ENCODE measurements at places on chromosomes 2 and 18.

DNA sequence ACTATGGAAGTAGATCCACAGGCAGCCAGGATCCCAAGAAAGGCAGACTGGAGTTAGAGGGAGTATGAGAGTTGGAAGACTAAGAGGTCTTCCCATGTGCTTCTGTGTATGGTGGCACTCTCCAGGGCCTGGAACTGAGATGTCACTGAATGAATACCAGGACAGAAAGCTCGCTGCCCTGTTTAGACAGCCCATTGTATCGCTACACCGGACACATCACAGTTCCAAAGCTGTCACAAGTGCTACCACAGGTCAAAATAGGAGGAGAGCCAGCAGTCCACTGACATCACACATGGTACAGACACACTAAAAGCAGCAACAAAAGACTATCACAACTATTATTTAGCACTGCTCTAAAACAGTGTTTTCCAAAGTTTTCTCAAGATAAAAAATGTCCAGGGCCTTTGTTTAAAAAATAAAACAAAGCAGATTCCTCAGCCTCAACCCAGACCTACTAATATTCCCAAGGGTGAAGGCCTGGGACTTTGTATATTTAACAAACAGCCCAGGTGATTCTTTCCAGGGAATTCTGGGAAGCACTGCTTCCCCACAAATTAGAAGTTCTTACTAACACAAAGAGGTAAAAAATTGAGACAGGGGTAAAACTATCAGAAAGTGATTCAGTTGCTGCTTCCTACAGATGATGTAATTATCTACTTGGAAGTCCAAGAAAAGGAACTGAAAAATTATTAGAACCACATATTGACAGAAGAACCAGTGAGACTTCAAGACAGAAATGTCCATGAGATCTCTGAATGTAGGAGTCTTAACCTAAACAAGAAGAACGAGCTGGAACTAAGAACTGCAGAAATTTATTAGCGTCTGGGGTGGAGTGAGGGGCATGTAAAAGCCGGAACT is 116.0 kb downstream of the DTNB start:
- DNase-seq, result no peak

GRCh38 chr18:44898498-44898897 is 217.8 kb downstream of the SETBP1 start:
- no peak for DNase-seq

DNA sequence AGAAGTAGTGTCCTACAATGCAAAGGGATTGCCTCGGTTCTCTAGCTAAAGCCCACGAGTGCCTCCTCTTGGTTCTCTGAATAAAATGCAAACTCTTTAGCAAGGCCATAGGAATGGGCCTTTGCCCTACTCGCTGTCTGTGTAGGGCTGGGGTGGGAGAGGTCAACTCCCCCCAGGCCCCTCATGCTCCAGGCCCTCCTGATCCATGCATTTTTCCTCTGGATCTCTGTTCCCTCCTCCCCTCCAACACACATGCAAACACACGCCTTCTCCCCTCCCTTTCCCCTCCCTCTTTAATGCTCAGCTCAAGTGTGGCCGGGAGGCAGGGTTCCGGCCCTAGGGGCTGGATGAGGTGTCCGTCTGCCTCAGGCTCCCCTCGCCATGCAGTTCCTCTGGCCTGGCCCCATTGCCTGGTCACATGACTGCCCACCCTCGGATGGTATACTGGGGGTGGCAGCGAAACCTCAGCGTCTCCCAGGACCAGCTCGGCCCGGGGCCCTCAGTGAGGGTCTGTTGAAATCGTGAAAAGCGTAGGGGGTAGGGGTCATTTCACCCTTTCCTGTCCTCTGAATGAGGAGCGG is 14.9 kb upstream of the KLF11 start:
- DNase-seq, result no peak

DNA sequence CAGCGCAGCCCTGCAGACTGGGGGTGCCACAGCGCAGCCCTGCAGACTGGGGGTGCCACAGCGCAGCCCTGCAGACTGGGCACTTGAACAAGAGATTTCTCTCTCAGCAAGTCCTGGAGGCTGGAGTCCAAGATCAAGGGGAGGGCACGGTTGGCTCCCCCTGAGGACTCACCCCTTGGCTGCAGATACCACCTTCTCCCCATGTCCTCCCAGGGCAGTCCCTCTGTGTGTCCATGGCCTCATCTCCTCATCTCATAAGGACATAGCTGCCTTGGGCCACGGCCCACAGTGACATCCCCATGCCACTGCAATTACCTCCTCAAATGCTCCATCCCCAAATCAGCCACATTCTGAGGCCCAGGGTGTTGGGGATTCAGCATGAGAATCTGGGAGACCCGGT is 98.2 kb downstream of the TPO start:
- no peak for DNase-seq

GRCh38 chr2:10983711-10984110 is 72.0 kb downstream of the KCNF1 start:
- no peak for DNase-seq

DNA sequence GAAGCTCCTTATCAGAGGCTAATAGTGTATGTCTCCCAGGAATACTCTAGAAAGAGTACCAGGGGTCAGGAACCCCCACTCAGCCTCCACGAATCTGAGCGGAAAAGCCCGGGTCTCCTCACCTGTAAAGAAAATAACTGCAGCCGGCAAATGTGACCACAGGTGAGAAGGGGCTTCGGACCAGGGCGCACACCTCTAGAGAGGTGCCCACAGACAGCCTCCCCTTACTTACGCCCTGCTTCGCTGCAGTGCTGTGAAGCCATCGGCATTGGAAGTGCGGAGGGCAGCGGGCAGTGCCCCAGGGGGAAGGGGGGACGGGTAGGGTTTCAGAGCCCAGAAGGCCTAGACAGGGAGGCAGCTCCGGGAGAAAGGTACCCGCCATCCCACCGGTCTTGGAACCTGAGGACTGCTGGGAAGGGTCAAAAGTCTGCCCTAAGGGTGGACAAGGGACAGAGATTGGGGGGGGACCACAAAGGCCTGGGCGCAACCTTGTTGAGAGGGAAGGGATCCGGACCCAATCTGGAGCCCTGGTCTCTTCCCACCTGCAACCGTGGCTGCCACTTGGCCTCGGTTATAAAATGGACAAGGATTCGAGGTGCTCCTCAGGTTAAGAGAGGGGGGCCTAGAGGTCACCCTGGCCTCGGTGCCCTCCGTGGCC is 642 bp upstream of the STEAP3 start:
- DNase-seq, result no peak

DNA sequence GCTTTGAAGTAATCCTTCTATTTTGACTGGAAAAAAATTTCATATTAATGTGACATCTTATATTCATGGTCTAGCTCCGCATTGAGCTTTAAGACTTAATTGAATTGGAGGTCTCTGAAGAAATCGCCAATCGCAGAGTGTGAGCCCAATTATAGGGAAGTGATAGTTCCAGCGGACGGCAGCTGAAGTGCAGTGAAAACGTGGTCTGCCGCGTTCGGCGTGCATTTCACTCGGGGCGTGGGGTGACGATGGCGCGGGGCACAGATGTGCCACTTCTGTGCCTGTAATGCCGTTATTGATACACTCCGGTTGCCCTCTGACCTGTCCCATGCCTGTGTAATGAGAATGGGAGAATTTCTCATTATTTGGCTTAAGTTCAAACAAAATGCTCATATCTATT is 106.7 kb downstream of the TSHZ1 start:
- DNase-seq, result no peak

DNA sequence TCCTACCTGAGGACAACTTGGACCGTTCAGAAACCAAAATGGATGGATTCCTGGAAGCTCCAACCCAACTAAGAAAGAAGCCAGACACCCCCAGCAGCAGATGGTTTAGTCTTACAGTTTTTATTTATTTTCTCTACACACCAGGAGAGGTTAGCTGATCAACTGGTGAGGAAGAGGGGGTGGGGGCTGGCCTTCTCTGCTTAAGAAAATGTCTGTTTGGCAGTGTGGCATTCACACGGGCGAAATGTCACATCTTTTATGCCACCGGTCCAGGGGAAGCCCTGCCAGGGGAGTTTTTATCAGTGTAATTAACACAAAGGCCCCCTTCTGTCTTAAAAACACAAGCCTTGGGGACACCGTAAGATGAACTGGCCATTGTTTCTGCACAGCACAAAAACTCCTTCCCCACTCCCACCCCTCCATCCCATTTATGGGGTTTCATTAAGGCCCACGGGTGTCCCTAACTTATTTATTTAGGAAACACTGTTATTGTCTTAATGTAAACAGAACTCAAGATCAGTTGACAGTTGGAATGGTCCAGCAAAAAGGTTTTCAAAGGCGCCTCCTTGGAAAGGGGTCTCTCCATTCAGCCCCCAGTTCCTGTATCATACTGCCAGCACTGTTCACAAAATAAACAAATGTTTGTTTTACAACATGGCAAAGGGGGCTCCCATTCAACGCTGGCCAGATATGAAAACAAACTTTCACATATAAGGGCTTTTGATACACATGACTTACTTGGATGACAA is 217.0 kb downstream of the C1D start:
- DNase-seq, result no peak

GRCh38 chr2:33529771-33530481 is 53.5 kb downstream of the RASGRP3 start:
- DNase-seq, result no peak

DNA sequence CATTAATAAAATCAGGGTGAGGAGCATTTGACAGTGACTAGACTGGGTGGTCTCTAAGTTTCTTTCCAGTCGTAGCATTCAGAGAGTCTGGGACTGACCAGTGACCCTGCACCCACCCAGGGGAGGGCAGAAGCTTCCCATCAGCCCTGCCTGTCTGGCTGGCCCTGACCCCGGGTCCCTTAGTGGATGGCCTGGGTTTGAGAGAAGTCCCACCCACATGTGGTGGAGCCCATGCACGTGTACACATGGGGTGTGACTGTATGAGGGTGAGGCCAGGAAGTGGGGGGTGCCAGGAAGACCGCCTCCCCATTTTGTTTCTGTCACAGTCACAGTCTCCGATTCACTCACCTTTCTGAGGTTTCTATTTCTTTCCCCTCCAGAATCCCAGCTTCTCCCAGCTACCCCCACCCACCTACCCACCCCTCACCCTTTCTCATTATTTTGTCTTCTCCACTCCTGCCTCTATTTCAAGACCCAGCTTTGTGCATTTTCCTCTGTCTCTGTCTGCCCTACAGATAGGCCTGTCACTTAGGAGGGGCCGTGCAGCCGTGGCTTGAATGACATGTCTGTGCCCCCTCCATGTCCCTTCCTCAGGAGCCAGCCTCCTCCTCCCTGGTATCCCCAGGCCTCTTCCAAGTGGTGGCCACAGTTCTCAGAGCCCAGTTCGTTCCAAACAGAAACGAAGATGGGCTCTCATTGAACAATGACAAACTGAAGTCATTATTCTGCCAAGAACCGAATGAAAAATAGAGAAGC is 13.6 kb downstream of the CIB4 start:
- DNase-seq, result no peak

DNA sequence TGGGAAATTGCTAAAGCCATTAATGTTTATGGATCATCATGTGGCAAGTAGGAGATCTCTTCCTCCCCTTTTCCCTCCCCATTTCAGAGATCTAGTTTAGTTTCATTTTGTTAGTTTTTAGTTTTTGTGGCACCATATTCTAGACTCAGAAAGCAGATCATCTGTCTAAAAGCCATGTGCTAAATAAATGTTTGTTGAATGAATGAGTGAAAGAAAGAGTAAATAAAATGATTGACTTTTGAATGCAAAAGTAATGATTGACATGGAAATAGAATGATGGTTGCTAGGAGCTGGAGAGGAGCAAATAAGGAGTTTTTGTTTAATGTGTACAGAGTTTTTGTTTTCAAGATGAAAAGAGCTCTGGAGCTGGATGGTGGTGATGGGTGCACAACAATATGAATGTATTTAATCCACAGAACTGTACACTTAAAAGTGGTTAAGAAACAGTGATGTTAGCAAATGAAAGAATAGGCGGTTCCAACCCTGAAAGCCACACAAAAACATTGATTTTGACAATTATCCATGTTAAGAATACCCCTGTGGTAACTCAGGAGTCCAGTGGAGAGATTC is 23.6 kb downstream of the TMEM178A start:
- no peak for DNase-seq

DNA sequence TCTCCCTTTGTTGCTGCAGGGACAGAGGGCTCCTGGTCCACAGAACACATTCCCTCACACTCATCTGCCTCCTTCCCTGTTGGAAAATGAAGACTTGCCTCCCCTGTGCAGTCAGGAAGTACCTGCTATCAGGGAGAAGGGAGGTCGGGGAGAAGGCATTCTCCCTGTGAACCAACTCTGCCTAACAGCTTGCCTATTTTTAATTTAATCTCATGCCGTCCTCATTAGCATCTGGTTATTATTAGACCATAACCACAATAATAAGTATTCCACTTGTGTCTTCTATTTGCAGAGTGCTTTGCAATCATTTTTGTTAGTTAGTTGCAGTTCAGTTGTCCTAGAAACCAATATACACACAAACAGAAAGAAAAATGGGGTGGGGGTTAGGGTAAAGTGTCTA is 232.6 kb upstream of the SKOR2 start:
- no peak for DNase-seq

DNA sequence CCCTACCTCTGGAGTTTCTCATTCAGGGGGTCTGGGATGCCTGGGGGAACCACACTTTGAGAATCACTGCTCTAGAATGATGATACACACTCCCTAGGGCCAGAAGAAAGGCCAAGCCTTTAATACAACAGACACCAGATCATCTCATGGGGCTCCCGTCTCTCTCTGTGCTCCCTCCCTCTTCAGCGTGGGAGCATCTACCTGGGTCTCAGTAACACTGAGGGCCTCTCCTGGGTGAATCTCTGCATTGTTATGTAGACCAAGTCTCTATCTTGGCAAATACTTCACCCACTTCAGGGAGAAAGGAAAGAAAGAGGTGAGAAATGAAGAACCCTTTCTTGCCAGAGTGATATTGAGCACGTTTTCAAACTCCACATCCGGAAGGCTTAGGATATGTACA is 146.8 kb upstream of the MSH6 start:
- DNase-seq, result no peak

DNA sequence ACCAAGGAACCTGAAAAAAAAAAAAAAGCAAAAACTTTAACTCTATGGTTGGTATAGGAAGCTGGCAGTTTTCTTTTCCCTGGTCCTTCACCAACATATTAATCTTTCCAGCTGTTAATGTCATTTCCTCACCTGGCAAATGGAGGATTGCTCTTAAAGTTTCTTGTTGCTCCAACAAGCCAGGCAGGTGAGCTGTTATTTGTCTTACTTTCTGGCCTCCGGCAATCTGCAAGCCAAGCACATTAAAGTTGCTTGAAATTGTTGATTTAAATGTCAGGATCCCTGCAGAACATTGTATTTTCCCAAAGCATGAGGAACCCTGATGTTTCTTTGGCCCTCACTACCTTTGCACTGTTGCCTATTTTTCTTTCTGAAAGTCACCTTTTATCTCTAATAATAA is 664.9 kb downstream of the METTL4 start:
- no peak for DNase-seq

DNA sequence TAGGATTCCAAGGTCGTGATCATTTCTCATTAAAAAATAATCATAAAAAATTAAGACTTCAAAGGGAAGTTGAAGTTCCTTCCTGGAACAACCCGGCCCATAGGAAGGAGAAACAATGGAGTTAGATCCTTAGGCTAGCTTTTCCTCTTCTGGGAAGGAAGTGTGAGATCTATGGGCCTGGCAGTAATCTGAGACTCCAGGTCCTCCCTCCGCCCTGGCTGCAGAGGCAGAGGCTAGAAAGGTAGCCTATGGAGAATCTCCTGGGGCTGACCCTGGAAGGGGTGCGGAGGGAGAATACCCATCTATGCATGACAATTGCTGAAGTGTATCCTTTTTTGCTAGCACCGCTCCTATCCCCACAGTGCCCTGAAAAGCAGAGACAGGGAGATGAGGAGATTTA is 37.9 kb downstream of the TRIB2 start:
- DNase-seq, result no peak

Measured in activated CD4-positive, alpha-beta memory T cell treated with anti-CD3 and anti-CD28 coated beads, Interleukin-2, amount 10 ng/mL, durations not matched to agents 7 days and 5 days (primary cell).